ENCODE measurements at places on chromosomes 12 and 14.

DNA sequence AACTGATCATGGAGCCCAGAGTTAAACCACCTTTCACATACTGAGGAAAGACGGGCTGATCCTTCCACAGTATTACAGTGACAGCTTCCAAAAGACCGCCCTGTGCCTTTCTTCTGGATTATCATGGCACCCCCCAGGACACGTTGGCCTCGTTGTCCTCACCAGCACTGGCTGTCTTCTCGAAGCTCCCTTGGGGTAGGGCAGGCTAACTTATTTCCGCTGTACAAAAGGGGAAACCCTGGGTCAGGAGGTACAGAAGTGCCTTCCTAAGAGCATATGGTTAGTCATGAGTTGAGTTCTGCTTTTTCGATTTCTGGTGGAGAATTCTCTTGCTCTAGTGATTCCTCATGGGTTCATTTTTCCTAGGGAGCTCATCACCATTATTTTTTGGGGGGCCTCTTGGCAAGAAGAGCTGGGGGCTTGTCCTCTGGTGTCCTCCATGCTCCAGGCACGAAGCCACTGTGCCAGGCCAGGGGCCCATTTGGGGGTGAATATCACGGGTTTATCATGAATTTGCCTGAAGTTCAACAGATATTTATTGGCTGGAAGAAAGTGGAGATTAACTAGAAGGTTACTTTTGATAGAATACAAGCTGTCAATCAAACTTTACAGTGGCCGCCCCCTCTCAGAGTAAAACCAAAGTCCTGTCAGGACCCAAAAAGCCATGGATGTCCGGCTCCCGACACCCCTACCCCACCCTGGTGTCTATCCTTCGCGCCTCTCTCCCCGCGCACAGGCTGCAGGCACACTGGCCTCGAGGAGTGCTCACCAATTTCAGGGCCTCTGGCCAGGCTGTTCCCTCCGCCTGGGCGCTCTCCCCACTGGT, 8.8 kb upstream of the TRAF3 start:
- DNase-seq: no peak

- DNase-seq: no peak
Measured at GRCh38 chr14:97687944-97688630, 890.9 kb downstream of the VRK1 start.

- no peak for DNase-seq
Measured at GRCh38 chr14:101196051-101196712, 292.7 kb upstream of the RTL1 start.

DNA sequence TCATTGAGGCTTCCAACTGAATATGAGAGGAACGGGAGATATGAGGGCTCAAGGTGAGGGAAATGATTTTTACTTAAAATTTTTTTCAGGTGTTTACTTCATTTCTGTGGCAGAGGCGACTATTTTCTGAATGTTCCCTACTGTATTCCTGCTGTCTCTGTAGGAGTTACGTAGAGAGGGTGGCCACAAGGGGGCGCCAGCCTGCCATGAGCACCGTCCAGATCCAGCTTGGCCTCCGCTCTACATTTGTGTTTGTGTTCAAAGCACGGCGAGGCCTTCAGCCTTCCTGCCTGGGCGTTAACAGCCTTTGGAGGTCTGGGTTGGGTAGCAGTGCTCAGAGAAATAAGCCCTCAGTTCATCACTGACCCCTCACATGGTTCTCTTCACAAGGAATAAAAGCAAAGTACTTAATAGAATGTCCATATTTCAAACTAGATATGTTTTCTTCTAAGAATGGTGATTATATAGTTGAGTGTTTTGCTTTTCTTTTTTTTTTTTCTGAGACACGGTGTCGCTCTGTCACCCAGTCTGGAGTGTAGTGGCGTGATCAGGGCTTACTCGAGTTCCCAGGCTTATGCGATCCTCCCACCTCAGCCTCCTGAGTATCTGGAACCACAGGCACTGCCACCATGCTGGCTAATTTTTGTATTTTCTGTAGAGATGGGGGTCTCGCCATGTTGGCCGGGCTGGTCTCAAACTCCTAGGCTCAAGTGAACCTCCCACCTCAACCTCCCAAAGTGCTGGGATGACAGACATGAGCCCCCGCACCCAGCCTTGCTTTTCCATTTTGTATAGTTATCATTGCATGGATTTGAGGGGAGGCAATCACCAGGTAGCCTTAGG, 22.3 kb downstream of the CKB start:
- peak; percentile 84 for DNase-seq

DNA sequence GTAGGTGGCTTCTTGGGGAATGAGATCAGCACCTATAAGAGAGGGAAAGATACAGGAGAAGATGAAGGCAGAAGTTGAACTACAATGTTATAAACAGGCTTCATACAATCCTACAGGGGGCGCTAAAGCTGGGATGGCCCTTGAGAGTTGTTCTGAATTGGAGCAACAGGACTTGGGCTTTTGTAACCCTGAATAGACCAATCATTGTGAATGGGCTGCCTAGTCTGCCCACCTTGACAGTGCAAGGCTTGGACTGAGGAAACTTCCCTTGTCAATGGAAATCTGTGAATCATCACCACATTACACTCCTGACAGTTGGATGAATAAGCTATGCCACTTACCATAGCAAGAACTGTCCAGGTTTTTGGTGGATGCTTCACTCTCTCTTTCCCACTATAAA, 306.1 kb downstream of the KCNC2 start:
- no peak for DNase-seq

DNA sequence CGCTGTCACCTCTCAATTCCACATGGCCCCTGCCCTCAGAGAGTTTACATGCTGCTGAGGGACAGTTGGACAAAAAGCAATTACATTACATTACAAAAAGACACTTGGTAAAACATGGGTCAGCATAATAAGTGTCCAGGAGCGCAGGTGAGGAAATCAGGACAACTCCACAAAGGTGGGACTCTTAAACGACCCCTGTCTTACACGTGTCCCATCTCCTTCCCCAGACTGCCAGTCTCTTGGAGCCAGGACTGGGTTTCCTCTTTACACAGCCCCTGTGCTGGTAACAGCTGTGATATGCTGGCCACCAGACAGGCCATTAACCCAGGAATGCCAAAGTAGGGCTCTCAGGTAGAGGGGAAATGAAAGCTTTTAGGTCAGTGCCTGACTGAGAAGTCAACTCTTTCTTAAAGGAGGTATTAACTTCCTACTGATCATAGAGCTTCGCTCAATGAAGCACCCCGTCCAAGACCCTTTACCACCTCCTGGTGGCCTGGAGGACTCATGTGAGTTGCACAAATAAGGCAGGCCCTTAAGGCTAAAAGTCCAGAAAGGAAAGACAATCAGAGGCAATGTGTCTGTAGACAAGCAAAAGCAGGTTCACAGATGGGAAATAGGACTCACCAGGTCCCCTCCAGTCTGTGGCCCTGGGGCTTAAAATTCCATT, 55.5 kb downstream of the ANO2 start:
- DNase-seq: peak; percentile 47

All from activated CD4-positive, alpha-beta T cell treated with anti-CD3 and anti-CD28 coated beads, Interleukin-2, amount 50 U/mL, for 48 hours (primary cell).